B cell (primary cell): ENCODE measurements at places on chromosomes 7 and 10.

- DNase-seq: no peak
These were observed 28.8 kb downstream of the TOMM7 start for GRCh38 chr7:22793593-22794462.

GRCh38 chr10:118958984-118959925 lies 70.3 kb upstream of the NANOS1 start:
- no peak for DNase-seq

- no peak for DNase-seq
These were observed 4.4 kb downstream of the PRF1 start for GRCh38 chr10:70597856-70598815.

DNA sequence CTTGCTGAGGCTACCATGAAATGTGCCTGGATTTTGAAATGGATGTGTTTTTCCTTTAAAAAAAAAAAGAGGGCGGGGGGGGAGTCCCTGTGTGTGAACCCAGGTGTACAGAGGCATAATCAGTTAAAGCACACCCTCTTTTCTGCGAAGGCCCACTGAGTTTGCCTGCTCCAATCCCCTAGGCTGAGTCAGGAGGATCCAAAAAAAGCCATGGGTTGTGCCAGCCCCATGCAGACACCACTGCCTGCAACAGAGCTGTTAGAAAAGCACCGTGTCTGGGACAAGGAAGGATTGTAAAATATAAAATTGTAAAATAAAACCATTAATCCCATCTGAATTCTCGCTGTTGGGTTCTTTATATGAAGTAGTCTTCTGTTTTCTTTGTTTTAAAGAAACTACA lies 217.9 kb downstream of the ADAM12 start:
- DNase-seq: no peak
